Naive thymus-derived CD4-positive, alpha-beta T cell (primary cell): ENCODE measurements at places on chromosomes 2 and 18. TPM values are rescaled to one million over a fixed set of nuclear protein-coding genes. Genes with fewer than 3 reads are reported as not detected.
A peak's percentile ranks its signal among the peaks of the same experiment; 100 is the strongest.

DNA sequence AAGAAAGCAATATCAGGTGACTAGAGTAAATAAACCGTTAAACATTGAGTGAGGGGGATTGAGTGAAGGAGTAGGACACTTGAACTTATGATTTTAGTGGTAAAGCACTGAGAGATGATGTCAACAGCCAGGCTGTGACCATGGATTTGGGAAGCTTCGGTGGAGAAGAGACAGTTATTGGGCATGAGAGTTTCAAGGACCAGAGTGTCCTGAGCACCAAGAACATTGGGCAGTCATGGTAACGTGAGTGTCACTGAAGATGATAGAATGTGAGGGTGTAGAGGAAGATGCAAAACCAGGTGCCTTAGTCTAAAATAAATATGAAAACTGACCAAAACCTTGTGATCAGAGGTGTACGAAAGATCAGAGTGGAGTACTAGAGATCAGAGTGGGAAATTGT, 248.1 kb downstream of the ASXL3 start:
- DNase-seq, result no peak

Gene HOXD12
- total RNA-seq, result not detected in 2 replicates

DNA sequence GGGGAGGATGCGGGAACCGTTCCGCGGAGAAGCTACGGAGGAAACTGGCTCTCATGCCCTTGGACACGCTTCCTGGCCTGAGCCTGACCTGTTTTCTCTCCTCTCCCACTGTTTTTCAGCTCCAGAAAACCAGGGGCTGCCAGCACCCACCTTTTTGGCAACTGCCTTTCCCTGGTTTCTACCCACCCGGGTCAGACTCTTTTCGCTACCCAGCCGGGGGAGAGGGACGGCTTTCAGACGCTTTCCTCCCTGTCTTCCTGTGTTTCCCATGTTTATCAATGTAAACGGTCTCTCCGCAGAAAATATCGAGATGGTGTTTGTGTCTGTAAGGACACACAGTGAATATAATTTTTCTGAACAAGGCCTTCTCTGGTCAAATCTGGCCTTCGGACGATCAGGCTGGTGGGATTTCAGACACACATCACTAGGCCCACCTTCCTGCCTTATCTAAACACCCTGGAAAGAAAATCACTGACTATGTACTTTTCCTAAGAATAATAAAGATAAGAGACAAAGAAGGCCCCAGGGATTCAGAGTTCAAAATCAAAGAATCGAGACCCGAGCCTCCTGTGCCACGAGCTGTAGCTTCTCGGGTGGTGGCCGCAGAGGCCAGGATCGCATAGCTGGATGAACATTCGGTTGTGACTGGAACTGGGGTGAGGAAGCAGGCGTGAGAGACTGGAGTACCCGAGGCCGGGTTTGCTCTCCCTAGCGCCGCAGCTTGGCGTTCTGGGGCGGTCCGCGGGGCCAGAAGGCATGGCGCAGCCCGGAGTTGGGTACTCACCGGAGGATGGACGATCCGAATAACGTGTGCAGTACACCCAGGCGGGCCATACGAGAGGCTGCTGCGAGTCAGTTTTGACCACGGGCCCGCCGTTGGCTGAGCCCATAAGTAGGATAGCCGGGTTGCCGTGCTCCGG, 1.7 kb downstream of the EN1 start:
- no peak for DNase-seq

GRCh38 chr2:84969511-84970209, 1.3 kb upstream of the KCMF1 start:
- peak; percentile 64 for DNase-seq

DNA sequence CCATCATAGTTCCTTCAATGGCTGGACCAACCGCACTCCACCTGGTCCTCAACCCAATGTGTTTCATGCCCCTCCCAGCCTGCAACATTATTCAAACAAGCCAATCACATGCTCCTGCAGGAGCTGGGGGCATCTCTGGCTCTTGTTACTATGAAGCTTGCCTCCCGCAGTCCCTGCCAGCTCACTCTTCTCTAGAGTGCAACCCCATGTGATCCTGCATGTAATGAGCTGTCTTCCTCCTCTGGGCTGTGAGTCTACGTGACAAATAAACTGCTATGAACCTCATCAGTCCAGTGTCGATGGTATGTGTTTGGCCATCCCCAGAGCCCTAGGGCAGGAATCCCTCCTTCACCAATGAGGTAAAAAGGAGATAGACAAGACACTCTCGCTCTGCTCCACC, 15.8 kb upstream of the BOD1L2 start:
- DNase-seq, result no peak

Gene ATOH8
- total RNA-seq, result not detected

- DNase-seq, result no peak
Measured at GRCh38 chr2:40432921-40433483, 18.9 kb downstream of the SLC8A1 start.

Gene FSHR
- total RNA-seq, result not detected

DNA sequence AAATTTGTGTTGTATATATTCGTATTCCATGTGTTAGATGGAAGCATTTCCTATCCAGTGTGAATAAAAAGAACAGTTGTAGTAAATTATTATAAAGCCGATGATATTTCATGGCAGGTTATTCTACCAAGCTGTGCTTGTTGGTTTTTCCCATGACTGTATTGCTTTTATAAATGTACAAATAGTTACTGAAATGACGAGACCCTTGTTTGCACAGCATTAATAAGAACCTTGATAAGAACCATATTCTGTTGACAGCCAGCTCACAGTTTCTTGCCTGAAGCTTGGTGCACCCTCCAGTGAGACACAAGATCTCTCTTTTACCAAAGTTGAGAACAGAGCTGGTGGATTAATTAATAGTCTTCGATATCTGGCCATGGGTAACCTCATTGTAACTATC, 138.8 kb downstream of the GFPT1 start:
- no peak for DNase-seq

Gene C2orf80
- not detected for total RNA-seq

Gene DYNAP
- not detected for total RNA-seq

- DNase-seq, result no peak
Measured at GRCh38 chr2:60728855-60729254, 27.2 kb upstream of the PAPOLG start.

Gene MYO5B
- total RNA-seq, result not detected

- DNase-seq, result no peak
Measured at GRCh38 chr2:191845876-191846514, 893 bp downstream of the CAVIN2 start.

- no peak for DNase-seq
Measured at GRCh38 chr2:25814681-25815080, 63.6 kb downstream of the ASXL2 start.

DNA sequence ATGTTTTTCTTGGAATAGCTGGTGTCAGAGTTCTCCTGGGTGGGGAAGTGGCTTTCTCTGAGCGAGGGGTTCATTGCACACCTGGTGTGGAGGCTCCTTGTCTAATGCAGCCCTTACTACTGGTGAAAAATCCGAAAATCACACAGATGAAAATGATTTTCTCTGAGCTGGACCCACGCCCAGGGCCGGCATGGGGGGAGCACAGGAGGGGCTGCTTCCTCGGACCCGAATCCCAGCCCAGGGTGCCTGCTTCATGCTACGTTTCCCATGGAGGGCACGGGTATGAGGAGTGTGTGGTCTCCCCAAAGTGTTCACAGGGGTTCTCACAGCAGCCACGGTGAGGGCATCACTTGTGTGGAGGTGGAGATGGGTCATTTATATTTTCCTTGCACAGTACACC, 288.0 kb upstream of the HDAC4 start:
- DNase-seq, result no peak

DNA sequence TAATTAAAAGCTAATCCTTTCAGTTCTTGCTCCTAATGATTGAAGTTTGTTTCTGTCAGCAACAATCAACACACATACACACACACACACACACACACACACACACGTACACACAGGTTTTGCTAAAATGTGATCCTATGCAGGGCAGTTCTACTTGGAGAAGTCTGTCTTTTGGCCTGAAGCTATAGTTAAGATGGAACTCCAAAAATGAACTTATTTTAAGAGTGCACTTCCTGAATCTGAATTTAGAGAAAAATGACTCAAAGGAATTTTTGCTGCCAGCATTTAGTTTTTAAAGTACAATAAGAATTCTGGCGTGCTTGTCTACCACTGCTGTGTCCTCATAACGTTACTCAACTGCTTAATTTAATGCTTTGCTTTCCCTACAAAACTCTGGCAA, 6.6 kb downstream of the GALNT5 start:
- no peak for DNase-seq

GRCh38 chr2:110905217-110905616, 172.8 kb downstream of the ACOXL start:
- no peak for DNase-seq

- DNase-seq, result no peak
Measured at GRCh38 chr2:67950919-67951318, 111.9 kb downstream of the C1D start.

Gene EFHD1
- 0.70 and 0.84 TPM in 2 replicates for total RNA-seq

DNA sequence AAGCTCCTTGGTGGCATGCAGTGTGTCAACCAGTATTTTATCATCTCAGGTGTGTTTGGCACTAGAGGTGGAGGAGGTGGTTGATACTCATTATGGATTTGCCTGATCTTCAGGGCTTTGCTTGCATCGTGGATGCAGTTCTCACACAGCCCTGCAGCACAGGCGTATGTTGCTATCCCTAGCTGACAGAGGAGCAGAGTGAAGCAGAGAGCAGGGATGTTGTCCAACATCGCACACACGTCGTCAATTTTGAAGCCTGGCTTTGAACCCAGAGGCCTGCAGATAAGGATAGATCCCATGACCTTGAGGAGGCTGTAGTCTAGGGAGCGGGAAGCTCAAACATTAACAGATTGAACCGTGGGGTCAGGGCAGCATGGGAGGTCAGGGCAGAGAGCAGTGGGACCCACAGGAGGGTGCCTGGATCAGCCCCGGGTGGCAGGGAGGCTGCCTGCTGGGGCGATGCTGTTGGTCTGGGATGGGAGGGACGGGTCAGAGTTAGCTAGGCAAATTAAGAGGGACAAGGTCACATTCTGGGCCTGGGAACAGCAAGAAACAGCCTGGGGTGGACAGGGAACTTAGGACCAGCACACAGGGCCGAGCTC, 4.2 kb downstream of the RNF144A start:
- DNase-seq, result no peak

Gene HMSD
- not detected for total RNA-seq

GRCh38 chr18:62102221-62102620, 84.6 kb downstream of the PIGN start:
- DNase-seq, result no peak

DNA sequence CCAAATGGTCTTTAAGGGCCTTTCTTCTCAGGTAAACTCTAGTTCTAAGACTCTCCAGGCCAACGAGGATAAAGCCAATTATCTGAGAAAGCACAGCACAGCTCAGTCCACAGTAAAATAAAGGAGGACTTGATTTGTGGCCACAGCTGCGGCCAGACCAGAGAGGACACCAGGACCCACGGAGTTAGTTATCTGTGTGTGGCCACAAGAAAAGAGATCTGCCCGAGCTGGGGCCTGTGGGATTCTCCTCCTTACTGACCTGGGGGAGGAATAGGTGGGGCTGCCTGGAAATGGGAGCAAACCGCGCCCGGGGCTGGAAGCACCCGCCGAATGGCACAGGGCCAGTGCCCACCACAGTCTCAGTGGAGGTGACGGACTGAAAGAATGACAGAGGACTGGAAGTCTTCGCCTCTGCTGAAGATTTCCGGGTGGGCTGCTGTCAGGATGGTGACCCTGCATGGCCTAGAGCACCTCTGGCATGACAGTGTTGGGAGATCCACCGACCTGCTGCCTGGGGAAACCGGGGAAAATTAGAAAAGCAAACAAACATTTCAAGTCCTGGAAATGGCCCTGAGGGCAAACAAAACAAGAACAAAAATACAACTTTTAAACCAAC, 13.3 kb downstream of the PROC start:
- DNase-seq, result no peak
